ENCODE measurements at places on chromosomes 6 and 20.

GRCh38 chr6:3535033-3535775 is 78.4 kb upstream of the SLC22A23 start:
- DNase-seq, result no peak

DNA sequence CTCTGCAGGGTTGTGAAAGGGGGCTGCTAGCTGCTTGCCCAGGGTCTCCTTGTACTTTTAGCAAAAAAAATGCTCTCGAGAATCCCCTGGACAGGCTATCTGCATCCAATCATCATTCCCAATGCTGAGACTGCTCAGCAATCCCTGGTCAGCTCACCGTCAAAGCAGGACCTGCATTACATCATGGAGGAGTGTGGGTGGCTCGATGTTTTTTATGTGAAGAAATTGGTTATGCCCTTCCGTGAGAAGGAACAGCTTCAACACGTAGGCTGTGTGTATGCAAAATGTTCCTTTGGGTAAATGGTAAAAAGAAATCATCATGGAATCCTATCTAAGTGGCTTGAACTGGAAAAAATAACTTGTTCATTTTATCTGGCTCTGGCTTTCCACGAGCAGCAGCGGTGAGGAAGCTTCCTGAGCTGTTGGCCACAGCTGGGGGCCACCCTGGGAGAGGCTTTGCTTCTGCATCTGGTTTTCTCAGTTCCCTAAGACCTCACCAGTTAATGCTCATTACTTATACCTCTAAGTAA is 111.4 kb downstream of the FYN start:
- no peak for DNase-seq

DNA sequence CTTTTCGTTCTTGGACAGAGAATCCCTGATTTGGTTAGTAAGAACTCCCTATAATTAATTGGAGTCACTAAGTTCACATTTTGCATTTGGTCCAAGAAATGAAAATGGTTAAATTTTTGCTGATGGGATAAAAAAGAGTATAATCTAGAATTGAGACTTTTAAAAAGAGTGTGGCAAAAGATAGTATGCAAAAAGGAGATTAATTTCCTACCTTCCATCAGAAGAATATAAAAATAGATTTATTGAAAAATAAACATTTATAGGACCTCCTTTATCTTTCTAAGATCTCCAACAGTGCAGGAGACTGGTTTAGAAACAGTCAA is 105.5 kb upstream of the EEF1E1 start:
- DNase-seq, result no peak

GRCh38 chr6:37313723-37314486 is 39.9 kb upstream of the RNF8 start:
- DNase-seq, result no peak

GRCh38 chr6:105810922-105811482 is 275.1 kb upstream of the PRDM1 start:
- no peak for DNase-seq

DNA sequence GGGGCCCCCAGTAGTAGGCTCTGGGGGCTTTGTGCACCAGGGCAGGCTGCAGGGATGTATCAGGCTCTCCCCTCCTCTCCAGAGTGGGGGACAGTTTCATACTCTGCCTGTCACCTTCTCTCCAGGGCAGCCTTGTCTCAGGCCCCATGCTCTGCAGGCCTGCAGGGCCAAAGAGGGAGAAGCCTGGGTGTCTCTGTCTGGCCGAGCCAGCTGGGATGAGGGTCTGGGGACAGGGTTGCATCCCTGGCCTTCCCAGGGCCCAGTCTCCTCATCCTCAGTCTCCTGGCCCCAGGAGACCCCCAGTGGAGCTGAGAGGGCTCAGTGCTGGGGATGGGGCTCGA is 14.8 kb upstream of the IP6K3 start:
- no peak for DNase-seq

GRCh38 chr20:51930775-51931174 is 128.5 kb upstream of the SALL4 start:
- DNase-seq, result no peak

- DNase-seq, result no peak
These were observed 143.8 kb downstream of the SYCP2 start for GRCh38 chr20:59789686-59790085.

DNA sequence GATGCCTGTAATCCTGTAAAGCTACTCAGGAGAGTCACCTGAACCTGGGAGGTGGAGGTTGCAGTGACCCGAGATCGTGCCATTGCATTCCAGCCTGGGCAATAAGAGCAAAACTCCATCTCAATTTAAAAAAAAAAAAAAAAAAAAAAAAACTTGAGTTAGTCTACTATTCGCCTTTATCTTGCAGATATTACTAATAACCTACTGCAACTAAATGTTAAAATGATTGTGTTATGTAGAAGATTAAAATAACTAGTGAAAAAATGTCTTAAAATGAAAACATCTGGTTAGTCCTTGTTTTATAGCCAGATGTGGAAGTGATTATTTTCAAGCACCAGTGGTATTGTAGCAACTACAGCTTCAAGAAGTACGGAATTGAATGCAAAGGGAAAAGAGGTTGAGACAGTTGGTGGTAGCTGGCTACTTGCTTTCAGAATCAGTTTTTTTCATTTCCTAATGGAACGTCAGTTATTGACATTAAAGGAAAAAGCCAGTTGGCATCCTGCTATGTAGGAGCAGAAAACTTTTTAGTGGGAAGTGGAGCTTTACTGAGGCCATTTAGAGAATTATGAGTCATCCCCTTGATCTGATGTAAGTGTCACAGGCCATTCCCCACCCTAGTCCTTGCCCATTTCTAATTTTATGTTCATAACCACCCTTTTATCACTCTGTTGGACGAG is 43.8 kb upstream of the DYNLRB1 start:
- no peak for DNase-seq

GRCh38 chr6:136284909-136285308 is 4.7 kb downstream of the BCLAF1 start:
- DNase-seq, result no peak

- DNase-seq, result no peak
These were observed 57.0 kb upstream of the EPB41L1 start for GRCh38 chr20:36097337-36098151.

GRCh38 chr6:167719920-167720319 is 106.8 kb upstream of the AFDN start:
- DNase-seq, result no peak

DNA sequence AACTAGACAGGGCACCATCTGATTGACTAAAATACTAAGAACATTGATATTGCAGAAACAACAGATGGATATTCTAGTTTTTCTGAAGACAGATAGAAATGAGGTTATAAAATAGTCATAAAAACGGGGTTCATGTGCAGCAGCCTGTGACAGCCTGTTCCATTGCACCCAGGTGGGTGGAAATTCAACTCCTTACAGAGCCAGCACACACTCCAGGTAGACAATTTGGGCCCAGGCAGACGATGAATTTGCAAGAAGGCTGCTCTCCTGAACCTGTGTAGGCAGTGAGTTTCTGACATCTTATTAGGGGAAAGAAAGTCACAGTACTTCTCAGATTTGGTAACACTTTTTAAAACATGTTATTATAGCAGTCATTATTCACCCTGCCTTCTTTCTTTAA is 414.1 kb downstream of the PHF3 start:
- no peak for DNase-seq

DNA sequence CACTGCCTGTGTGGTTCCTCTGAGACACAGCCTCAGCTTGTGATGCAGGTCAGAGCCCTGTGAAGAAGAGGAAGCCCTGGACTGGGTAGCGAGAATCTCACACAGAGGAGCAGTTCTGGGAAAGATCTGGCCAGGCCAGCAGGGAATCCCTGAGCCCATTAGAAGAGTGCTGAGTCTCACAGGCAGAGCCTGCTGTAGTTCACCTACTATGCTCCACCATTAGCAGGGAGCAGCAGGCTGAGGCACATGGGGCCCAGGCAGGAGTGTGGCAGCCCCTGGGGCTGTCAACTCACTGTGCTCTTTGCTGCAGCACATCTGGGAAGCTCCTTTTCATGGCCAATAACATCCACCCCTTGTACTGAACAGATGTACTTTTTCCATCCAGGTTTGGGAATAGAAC is 146.8 kb upstream of the B3GAT2 start:
- DNase-seq, result no peak

DNA sequence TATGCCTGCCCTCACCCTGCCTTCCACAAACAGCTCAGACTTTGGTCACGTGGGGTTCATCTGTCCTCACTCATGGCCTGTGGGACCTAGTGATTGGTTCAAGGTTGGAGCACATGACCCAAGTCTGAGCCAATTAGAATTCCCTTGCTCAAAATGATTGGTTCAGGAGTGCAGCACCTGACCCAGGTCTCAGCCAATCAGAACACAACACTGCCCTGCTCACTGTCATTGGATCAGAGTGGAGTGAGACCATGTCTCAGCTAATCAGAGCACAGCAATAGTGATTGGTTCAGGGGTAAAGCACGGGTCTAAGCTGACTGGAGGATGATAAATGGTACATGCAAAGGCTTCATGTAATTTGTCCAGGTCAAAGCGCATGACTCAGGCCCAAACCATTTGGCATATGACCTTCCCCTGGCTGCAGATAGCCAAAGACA is 102.2 kb downstream of the PREX1 start:
- DNase-seq, result no peak

GRCh38 chr20:16942756-16943155 is 194.6 kb downstream of the OTOR start:
- no peak for DNase-seq

DNA sequence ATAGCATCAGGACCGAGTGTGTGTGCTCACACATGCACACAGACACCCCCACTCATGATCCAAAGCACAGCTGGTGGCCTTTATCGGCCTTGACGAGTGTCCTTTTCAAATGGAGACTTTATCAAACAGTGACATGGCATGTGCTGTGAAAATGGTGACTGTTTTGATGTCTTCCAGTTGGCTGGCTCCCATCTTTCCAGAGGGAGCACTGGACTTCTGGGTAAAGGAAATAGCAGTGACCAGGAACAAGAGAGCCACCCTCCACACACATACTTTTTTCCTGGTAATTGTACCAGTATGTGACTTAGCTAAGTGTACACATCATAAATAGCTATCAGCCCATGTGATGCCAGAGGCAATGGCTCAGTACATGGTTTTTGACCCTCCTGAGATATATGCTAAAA is 52.7 kb downstream of the ZDHHC14 start:
- no peak for DNase-seq

DNA sequence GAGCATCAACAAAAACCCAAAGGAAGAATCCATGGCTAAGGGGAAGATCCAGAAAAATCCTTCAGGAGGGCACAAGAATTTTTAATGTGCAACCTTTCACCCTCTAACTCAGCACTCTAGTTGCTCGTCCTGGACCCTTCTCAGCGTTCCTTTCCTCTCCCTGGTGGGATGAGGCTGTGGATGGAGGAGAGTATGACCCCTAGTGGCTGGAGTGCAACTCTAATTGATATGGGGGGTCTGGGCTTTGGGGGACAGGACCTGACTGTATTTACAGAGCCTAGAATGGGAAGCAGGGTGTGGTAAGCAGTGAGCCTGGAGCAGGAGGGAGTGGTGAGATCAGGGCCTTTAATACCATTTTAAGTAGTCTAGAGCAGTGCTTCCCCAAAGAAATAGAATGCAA is 83.9 kb upstream of the CEP85L start:
- no peak for DNase-seq

- DNase-seq, result no peak
These were observed 798.5 kb upstream of the EPHA7 start for GRCh38 chr6:94217836-94218235.

GRCh38 chr6:169341706-169342105 is 88.1 kb upstream of the THBS2 start:
- DNase-seq, result no peak

- DNase-seq, result no peak
These were observed 155.0 kb downstream of the CDH26 start for GRCh38 chr20:60113024-60113724.

DNA sequence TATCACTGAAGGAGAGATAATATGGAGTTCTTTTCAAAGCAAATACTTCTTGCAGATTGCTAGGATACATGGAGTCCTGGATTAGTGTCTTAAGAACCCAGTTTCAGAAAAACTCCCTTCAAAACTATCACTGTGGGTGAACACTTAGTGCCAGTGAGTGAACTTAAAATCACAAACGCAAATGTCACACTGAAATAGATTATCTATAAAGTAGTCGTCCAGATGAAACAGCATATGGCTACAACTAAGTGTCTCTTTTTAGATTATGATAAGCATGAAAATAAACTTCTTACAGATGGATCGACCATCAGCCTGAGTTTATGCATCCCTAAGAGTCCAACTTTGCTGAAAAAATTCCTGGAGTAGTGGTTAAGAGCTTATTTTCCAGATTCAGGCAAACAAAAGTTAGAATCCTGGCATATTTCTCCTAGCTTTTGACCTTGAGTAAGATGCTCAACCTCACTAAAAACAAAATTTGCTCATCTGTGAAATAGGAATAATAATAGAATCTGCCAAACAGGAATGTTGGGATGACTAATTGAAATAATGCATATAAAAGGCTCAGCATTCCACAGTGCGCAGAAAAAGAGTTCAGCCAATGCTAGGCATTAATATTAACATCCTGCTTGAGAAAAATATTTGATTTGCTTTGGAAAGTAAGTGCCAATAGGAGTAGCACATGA is 70.4 kb downstream of the DOK5 start:
- no peak for DNase-seq

DNA sequence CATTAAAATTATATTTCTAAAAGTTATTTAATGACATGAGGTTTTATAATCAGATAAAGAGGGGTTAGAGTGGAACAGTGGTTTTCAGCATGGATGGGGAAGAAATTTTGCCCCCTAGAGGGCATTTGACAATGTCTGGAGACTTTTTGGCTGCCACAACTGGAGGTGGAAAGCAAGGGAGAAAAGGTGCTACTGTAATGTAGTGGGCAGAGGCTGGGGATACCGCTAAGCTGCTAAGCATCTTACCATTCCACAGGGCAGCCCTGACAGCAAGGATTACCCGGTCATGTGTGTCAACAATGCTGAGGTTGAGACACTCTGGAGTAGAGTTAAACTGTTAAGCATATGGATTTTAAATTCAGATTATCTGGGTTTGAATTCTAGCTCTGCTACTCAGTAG is 52.9 kb upstream of the FABP7 start:
- DNase-seq, result no peak
